D721Med (cell line): ENCODE measurements at places on chromosomes 12 and 14.

DNA sequence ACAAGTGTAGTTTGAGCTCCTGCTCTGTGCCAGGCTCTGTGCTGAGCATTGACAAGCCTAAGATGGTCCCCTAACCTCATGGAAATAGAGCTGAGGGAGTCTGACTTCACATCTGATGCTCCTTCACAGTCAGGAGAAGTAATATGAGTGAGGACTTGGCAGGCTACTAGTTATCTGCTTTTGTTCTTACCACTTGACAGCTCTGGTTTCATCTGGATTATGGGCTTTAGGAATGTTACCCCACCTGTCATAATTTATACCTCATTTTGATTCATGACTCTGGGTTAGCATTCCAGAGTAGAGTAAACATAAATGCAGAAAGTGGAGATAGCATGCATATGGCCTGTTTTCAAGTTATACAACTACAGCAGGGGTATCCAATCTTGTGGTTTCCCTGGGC, 40.5 kb downstream of the ATP6V1D start:
- no peak for DNase-seq

- no peak for DNase-seq
These were observed 83.5 kb downstream of the SAMD4A start for GRCh38 chr14:54650331-54650958.

DNA sequence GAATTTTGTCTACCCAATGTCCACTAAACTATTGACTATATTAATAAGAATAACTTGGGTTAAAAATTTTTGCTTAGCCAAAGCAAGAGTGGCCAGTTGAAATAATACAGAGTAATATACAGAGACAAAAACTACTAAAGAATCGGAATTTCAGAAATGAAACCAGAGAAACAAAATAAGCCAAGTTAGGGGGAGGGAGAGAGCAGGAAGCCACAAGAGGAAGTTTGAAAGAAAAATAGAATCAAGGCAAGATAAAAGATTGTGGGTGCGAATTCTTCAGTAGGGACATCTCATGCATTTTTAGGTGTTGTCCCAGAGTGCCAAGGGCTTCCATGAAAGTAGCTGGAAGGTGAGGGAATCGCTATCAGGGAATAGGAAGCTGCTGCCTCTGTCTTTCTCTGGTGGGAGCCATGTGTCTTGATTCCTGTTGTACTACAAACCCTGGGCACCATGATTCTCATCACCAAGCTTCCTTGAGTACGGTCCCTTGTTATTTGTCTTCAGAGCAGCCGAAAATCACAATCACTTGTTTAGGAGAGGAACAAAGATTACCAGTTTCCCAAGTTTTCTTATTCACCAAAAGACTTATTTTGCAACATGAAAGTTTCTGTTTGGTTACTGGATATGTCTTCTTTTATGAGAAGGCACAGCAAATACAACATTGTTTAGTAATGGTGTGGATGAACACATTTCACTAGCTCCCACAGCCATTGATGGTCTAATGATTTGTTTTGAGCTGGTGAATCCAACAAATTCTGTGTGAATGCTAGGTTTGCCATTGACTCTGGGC, 16.7 kb downstream of the NEUROD4 start:
- DNase-seq, result no peak

GRCh38 chr12:52812749-52813148, 1.2 kb downstream of the KRT4 start:
- DNase-seq, result no peak

DNA sequence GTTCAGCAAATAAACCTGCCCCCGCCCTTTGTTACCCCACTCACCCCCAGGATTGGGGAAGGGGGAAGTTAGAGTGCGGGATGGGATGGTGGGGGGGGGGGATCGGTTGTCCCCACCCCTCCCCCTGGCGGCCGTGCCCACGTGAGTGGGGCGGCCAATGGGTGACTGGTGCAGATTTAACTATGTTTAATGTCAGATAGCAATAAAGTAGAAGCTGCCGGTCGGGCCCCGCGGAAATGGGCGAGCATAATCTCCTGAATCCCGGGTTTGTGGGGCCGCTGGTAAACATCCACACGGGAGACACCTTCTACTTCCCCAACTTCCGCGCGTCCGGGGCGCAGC, at the start of gene HOXC12:
TSS of gene HOXC12 (plus strand) at position 210 of the 342 bp plus-strand sequence. CDS start at position 237, 27 bp downstream.
- no peak for DNase-seq

- peak; percentile 67 for DNase-seq
These were observed 286.3 kb downstream of the DPF3 start for GRCh38 chr14:72607386-72608130.

DNA sequence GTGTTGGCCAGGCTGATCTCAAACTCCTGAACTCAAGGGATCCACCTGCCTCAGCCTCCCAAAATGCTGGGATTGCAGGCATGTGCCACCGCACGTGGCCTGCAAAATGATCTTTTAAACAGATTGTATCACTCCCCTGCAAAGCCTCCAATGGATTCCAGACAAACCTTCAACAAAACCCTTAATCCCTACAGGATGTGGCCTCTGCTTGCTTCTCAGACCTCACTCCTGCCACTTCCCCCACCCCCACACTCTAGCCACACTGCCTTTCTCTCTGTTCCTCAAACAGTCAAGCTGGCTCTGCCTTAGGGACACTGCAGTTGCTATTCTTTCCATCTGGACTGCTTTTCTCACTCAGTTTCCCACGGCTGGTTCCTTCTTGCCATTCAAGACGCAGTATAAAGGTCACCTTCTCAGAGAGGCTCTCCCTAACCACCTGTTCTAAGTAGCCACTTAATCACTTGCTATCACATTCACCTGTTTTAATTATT, 47.3 kb upstream of the TMED10 start:
- no peak for DNase-seq

DNA sequence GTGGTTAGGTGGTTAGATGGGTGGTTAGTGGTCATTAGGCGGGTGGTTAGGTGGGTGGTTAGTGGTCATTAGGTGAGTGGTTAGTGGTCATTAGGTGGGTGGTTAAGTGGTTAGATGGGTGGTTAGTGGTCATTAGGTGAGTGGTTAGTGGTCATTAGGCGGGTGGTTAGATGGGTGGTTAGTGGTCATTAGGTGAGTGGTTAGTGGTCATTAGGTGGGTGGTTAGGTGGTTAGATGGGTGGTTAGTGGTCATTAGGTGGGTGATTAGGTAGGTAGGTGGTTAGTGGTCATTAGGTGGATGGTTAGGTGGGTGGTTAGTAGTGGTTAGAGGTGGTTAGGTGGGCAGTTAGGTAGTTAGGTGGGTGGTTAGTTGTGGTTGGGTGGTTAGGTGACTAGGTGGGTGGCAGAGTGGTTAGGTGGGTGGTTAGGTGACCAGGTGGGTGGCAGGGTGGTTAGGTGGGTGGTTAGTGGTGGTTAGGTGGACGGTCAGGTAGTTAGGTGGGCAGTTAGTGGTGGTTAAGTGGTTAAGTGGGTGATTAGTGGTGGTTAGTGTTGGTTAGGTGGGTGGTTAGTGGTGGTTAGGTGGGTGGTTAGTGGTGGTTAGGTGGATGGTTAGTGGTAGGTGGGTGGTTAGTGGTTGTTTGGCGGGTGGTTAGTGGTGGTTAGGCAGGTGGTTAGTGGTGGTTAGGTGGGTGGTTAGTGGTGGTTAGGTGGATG, 8.0 kb upstream of the TMEM119 start:
- no peak for DNase-seq

DNA sequence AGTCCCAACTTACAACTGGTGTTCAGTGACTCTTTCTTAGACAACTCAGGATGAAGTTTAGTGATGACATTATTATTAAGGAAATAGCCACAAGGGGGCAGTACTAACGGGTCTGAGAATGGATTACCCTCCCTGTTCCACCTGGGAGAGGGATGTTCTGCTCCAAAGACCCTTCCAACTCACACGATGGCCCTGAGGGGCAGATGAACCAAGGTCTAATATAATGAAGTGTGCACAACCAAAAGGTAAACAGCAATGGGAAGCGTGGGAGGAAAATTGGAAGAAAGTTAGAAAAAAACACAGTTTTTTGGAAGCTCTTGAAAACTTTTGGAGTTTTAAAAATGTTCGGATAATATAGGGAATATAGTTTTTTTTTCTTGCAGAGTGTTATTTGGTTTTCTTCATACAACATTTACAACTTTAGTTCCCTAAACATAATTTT, 24.0 kb downstream of the FGF6 start:
- DNase-seq, result peak; percentile 57

DNA sequence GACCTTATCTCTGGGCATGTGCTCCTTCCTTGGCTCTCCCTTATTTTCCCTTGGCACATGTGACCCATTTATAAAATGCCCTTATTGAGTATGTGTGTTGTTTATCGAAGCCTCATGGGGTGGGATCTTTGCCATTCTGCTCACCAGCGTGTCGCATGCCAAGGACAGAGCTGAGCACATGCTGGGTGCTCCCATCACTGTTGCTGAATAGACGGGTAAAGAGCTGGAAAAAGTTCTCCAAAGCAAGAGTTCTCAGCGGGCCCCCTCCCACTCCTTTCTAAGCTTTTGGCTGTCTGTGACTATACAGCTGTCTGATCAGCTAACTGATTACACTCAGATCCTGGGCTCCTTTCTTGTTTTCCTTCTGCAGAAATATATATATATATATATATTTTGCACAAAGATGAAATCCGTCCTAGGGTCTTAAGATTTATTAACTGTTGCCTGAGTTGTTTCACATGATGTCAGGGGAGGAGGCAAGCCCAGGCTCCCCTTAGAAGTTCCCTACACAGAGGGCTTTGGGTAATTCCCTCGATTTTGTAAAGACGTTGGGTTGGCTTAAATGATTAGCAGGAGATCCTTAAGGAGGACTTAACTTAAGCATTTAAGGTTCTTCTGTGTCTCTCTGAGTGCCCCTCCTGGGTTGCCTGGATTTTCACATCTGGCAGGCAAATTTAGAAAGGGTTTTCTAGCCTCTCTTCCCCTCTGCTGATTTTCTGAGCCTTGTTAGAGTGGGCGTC, 71.6 kb downstream of the TMEM132C start:
- no peak for DNase-seq

GRCh38 chr12:25972783-25973182, 14.3 kb downstream of the RASSF8 start:
- DNase-seq, result no peak

GRCh38 chr14:24924544-24924943, 125.4 kb downstream of the STXBP6 start:
- DNase-seq, result no peak

DNA sequence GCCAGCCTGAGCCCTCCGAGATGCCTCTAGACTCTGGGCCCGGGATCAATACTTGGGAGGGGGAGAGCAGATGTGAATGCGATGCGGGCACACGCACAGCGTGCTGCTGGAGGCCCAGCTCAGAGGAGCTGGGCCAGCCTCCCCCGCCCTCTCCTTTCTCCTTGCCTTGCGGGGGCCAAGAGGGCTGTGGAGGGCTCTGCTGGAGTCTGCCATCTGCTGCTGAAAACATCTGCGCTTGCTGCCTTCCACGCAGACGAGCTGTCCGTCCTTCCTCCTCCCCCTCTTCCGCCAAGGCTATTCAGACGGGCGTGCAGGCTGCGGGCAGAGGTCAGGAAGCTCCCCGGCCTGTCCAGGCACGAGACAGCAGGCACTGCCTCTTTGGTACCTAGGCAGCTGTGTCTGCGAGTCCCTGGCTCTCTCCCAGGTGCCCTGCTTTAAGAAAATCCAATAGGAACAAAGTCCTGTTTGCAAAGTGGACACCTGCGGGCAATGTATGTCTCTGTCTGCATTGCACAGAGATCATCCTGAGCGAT, 75.2 kb downstream of the SPRING1 start:
- DNase-seq, result no peak

DNA sequence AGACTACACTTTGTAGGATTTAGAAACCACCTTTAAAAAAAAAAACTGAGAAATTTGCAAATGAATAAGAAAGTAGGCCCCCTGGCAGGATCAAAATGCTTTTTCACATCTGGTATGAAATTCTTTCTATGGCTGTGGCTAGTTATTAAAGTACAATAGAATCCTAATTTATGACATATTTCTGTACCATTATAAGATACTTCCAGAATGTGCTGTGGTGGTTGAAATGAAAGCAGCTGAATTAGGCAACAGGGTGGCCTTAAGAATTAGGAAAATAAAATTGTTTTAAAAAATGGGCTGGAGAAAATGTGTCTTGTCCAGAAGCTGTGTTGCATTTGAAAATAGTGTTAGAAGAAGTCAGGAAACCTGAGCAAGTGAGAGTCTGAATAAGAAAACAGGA, 85.9 kb upstream of the PDE3A start:
- DNase-seq, result no peak

- no peak for DNase-seq
These were observed 95.8 kb downstream of the C12orf42 start for GRCh38 chr12:103399986-103400385.

GRCh38 chr14:56046546-56046945, 71.7 kb upstream of the PELI2 start:
- DNase-seq, result no peak

DNA sequence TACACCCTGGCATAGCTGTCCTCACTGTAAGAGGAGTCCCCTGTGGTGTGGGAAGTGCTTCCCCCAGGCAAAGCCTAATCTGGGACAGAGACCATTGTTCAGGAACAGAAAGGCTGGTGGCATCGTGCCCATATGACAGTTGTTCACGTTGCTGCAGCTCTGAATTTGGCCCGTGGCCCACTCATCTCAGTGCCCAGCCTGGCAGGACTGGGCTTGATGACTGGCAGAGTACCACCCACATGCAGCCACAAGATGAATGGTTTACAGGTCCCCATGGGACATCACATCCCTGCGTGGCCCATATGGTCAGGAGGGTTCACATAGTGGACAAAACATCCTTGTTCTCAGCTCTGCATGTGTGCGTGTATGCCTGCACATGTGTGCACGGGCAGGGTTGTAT, 17.5 kb downstream of the IQSEC3 start:
- DNase-seq, result no peak

DNA sequence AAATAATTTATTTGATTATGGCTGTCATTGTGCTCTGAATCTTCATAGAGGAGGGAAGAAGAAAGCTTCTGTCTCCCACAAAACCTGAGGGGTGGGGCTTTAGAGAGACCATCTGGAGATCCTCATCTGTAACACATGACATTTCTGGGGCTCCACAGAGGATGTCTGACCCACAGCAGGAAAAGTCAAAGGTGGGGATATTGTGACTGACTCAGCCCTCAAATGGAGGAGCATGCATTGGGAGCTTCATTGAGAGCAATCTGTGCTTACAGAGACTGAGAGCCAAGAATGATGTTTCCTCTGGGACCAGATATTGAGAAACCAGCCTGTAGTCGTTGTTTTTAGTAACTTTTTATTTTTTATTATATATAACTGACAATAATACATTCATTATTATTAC, 158.7 kb downstream of the SYT1 start:
- no peak for DNase-seq

- no peak for DNase-seq
These were observed 3.0 kb downstream of the ARG2 start for GRCh38 chr14:67622675-67623074.

- DNase-seq, result peak; percentile 10
These were observed 78.7 kb downstream of the NEDD1 start for GRCh38 chr12:96985515-96986362.

DNA sequence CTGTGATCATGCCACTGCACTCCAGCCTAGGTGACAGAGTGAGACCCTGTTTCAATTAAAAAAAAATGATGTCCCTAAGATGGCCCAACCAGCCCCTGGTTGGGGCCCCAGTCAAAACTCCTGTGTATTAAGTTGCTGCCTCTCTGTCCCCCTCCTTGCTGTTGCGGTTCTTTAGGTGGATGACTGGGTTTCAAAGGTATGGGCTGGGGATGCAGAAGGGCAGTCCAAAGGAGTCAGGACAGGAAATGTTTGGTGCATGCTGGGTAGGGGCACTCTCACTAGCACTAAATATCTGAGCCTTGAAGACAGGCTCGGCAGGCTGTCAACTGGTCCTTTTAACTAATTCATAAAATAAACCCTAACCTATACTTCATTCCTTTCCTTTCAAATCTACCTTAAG, 12.0 kb upstream of the PIP4K2C start:
- no peak for DNase-seq

- DNase-seq, result no peak
These were observed 23.3 kb downstream of the GABARAPL1 start for GRCh38 chr12:10235761-10236631.
